ENCODE measurements at places on chromosomes 3 and 15.

DNA sequence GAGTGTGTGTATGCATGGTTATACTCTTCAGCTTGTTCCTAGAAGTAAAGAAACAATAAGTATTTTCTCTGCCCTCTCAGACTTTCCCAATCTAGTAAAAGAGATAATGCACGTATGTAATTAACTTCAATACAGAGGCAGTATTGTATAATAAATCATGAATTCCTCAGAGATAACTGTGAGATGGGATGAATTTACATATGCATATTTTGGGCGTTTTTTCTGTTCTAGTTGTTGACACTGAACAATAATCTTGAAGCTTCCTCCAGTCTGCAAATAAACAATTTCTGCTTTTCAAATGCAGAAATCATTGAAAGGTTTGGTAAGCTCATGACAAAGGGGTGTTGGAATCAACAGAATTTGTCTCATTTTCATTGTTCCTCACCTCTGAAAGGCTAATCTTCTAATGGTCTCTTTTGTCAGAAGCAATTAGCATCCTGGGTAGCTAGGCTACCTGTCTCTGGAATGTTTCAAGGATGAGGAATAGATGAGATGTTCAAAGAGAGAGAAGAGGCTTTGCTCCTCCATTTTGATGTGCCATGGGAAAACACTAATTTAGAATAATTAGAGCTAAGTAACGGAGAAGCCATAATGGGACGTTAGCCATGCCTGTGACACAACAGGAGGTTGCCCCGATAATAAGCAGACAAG, 43.3 kb upstream of the SIAH2 start:
- no peak for DNase-seq

DNA sequence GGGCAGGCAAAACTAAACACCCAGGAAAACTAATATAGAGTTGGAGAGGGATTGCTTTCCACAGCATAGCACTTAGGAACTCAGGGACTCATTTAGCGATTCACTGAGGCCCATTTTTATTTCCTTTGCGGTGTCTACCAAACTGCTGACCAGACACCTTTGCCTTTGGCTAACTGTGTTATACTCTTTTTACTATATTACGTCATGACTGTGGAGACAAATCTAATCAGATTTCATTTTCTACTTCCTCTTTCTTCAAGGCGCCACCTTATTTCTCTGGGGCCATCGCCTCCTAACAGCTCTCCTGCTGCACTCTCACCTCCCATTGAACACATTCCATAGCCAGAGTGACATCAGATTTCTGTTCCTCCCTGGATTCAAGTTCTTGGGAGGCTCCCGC, 215.7 kb upstream of the WNT5A start:
- DNase-seq, result no peak

DNA sequence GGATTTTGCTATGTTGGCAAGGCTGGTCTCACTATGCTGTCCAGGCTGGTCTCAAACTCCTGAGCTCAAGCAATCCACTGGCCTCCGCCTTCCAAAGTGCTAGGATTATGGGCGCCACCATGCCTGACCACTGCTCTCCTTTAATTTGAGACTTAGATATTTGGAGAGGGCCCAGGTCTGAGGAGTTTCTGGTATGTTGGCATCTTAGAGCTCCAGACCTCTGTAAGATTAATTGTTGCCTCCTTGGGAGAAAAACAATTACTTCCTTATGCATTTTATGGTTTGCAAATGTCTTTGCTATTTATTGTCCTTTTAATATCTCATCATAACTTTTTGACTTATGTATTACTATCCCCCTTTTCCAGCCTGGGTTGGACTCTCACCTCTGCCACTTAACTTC, 2.9 kb downstream of the ZNF774 start:
- DNase-seq, result no peak

- no peak for DNase-seq
These were observed 20.6 kb downstream of the LOXL1 start for GRCh38 chr15:73946795-73947370.

GRCh38 chr15:39092354-39092753, 488.5 kb upstream of the THBS1 start:
- DNase-seq, result no peak

GRCh38 chr3:146813496-146813895, 208.3 kb upstream of the PLSCR5 start:
- no peak for DNase-seq

GRCh38 chr3:31442755-31443154, 90.0 kb upstream of the STT3B start:
- no peak for DNase-seq

Measured in activated CD4-positive, CD25-positive, alpha-beta regulatory T cell treated with anti-CD3 and anti-CD28 coated beads, Interleukin-2, amount 50 U/mL, for 72 hours (primary cell).